Stimulated activated memory B cell treated with anti-CD40 and anti-IgM and Interleukin-4, amounts not matched to agents 10 μg/mL and 1 μg/mL and 100 μg/mL, for 72 hours (primary cell): ENCODE measurements at places on chromosomes 13 and 19.

GRCh38 chr19:7862413-7862951, 11.7 kb downstream of the PRR36 start:
- peak; percentile 47 for ATAC-seq

DNA sequence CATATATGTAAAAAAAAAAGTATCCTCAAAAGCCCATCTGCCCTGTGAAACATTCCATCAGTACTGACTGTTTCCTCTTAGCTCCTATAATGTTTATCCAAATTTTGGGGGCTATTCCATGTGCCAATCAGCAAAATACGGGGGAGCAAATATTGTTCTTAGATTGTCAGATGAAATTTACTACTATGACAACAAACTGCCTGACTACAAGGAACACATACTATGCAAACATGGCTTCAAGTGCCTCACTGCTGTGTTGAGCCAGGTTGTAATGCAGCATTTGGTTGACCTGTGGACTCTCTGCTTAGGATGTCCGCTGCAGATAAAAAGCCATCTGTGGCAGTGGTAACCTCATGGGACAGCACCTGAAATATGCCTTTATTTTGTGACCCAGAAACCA, 98.2 kb upstream of the SCEL start:
- ATAC-seq, result no peak

DNA sequence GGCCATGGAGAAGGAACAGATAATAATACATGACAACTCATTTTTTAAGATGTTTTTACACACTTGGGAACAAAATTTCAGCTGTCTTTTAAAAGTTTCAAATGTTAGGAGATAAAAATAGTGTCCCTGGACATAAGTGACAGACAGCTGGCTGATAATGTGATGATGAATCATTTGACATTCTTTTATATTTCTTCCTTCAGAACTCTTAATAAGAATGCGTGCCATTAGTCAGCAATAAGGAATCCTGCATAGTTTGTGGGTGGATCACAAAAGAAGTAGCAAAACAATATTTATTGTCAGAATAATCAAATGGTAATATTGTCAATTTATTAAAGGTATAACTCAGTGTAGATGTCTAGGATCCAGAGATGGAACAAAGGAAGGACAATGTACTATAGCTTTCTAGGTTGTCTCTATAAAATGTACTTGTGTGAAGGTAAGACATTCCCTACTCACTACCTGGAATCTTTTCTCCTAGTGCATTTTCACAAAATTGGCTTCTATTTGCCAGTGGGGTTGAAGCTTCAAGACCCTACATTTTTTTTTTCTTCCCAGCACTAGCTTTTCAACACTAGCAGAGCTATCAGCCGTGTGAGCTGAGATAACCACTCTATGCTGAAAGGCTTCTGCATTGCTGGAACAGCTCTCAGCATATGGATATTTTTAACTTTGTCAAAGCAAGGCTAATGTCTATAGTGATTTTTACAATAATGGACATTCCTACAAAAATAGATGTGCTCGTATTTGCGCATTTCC, 175.6 kb upstream of the SLITRK6 start:
- no peak for ATAC-seq

GRCh38 chr13:31733647-31734046, 5.7 kb upstream of the RXFP2 start:
- ATAC-seq, result no peak

DNA sequence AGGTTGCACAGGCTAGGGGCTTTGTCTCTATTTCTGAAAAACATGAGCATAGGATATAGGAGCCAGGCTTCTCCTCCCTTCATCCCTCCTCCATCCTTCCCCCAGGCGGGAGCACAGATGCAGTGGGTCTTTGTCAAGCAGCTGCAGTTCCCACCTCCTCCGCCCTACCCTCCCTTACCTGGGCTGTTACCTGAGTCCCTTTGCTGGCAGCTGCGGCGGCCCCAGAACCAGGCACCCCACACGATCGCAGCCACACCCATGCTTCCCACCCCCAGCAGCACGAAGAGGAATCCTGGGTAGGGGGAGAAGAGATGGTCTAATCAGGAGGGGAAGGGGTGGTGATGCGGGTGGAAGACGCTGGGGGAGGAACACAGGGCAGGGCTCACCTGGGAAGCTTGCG, 7.8 kb downstream of the TMIGD2 start:
- no peak for ATAC-seq

- no peak for ATAC-seq
Measured at GRCh38 chr19:21321134-21321533, 8.1 kb downstream of the ZNF708 start.

GRCh38 chr13:112446867-112447266, 70.7 kb downstream of the SPACA7 start:
- ATAC-seq, result no peak

GRCh38 chr13:75762076-75762937, 126.2 kb downstream of the LMO7 start:
- ATAC-seq, result peak; percentile 78

DNA sequence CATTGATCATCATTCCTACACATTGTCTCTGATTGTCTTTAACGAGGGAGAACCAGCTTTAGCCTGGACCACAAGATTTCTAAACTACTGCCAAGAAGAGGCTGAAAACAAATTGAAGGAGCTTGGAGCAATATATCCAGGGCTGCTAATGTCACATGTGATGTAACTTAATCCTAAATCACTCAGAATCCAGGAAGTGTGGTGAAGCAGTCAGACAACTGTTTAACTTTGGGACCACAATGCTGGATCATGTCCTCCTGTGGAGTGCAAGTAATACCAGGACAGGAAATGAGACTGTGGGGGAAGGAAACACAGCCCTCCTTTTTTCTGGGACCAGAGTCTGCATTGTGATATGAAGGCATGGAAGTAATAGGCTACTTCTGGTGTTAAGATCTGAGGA, 430.2 kb downstream of the KCTD12 start:
- ATAC-seq, result no peak

DNA sequence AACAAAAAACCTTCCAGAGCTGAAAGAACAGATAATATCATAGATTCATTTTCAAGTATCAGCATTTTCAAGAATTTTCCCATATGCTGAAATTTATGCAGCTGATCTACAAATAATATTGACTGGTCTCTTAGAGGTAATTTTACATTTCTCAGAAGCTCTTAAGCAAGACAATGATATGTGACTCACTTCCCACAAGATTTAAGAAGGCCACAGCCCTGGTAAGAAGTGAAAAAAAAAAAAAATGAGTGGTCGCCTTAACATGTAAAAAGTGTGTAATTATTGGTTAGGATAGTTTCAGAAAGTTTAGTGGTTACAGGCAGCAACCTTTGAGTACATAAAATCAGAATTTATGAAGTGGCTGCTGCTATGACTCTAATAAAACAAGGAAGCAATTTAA, 54.5 kb downstream of the NUFIP1 start:
- ATAC-seq, result no peak

- ATAC-seq, result peak; percentile 91
Measured at GRCh38 chr13:20475927-20476691, 49.5 kb downstream of the CRYL1 start.

- no peak for ATAC-seq
Measured at GRCh38 chr19:42074513-42075363, 1.2 kb upstream of the ZNF574 start.

- ATAC-seq, result no peak
Measured at GRCh38 chr19:21472507-21472906, 32.9 kb upstream of the ZNF429 start.

DNA sequence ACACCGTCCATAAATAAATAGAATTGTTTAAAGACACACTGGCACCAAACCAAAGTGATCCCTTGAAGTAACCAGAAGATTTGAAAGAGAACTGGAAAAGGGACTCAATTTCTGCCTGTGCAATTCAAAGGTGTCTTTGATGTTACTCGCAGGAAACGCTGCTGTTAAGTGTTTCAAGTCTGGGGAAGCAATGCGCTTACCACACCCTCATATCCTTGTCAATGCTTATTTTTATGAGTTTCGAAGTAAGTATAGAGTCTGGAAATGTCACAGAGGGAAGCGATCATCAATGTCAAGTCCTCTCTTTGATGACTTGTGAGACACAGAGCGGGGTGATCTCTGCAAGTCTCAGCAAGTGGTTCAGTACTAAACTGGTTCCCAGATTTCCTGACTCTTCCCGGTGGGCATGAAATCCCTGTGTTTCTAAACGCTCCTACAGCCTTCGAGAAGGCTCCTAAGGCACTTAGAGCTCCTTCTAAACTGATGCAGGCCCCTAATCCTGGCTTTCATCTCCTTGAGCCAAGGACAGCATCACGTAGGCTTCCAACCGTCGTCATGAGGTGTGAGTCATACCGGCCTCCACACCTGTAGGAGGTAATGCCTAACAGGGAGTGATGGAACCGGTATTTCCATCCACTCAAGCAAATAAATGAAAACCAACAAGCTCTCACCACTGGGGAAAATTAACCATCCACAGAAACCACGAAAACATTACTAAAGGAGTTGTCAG, 22.8 kb downstream of the SYDE1 start:
- ATAC-seq, result no peak

GRCh38 chr13:77389625-77390000, 62.7 kb upstream of the MYCBP2 start:
- ATAC-seq, result no peak

DNA sequence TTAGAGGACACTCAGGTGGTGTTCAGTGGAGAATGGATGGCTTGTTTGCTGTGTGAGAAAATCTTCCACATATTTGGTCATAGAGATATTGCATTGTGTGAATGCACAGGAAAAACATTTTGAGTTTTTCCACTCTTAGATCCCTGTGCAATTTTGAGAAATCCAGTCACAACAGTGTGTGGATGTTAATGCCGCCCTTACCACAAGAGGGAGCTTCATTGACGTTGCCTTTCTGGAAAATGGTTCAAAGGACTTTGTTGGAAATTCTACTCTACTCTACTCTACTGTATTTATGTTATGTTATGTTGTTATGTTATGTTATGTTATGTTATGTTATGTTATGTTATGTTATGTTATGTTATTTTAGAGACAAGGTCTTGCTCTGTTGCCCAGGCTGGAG, 13.4 kb downstream of the ZNF20 start:
- no peak for ATAC-seq

DNA sequence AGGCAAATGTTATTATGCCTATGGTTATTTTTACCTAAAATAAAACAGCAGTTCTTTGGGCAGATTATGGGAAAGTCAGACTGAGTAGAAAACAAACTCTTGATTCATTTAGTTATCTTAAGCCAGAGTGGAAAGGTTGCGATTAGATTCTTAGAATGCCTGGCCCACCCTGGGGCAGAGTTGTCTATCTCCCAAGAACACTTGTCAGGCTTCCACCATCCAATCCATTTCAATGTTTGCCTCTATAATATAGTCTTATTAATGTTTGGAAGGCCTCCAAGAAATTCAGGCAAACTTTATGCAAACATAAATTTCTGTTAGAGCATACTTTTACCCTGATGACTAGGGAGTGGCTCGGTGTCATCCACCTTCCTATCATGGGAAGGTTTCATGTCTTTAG, 207.0 kb downstream of the SLITRK6 start:
- no peak for ATAC-seq

- ATAC-seq, result no peak
Measured at GRCh38 chr13:51207881-51208280, 14.3 kb upstream of the FAM124A start.

DNA sequence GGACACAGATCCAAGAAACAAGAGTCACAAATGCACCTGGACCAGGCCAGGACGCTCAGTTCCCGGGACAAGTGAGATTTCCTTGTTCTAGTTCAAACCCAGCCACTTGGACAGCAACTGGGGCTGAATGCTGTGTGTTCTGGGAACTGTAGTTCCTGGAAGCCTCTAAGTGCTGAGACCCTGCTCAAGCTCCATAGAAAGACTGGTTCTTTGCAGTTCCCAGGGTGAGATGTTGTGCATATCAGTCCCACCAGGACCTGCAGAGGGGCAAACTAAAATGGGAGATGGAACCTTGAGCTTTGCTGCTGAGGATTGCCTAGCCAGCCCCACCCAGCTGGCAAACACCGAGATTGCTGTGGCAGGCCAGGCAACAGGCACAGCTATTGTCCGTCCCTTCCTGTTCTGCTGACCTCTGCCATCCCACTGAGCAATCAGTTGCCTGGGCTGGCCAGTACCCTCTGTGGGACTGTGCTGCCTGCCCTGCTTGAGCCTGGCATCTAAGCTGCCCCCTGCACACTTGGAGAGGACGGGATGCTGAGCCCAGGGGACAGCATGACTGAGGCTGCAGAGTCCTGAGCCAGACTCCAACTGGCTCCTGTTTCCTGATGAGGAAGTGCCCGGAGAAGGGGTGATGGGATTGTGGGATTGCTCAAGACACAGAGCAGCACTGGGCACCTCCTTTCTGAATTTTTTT, 1.4 kb upstream of the GIPC1 start:
- ATAC-seq, result no peak

DNA sequence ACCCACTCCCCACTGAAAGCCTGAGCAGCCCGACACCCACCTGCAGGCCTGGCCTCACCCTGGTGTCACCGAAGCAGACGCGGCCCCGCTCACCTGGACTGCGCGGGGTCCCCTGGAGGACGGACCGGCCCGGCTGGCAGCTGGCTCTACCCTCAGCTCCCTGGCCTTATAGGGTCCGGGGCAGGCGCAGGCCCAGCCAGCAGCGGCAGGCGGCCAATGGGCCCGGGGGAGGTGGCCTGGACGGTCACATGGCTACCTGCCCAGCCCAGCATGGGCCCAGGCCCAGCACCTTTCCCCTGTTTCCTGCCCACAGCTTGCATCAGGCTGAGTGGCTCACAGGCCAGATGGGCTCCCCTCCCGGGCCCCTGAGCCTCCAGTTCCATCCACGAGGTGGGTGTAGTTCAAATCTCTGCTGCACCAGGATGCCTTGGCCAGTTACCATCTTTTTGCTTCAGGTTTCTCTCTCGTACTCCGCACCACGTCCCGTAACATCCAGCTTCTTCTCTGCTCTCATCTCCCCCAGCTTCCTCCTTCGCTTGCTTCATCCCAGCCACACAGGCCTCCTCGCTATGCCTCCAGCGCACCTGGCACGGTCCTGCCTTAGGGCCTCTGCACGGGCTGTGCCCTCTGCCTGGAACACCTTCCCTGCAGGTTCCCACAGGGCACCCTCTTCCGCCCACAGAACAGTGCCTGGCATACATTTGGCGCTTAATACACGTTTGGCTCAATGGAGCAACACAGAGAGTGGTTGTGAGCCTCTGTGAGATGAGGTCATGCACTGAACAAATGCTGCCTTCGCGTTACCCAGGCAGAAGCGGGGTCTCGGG, at the start of gene PLIN4:
TSS of gene PLIN4 (minus strand) at position 142 of the 827 bp plus-strand sequence. CDS start 214 bp downstream, outside the sequence.
- ATAC-seq, result no peak

DNA sequence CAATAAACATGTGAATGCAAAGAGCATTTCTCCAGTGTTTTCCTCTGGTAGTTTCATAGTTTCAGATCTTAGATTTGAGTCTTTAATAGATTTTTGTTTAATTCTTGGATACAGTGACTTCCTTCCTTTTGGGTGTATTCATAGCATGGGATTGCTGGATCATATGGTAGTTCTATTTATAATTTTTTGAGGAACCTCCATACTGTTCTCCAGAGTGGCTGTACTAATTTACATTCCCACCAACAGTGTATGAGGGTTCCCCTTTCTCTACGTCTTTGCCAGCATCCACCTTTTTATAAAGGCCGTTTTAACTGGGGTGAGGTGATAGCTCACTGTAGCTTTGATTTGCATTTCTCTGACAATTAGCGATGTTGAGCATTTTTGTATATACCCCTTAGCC, 9.3 kb upstream of the CALM3 start:
- ATAC-seq, result no peak

DNA sequence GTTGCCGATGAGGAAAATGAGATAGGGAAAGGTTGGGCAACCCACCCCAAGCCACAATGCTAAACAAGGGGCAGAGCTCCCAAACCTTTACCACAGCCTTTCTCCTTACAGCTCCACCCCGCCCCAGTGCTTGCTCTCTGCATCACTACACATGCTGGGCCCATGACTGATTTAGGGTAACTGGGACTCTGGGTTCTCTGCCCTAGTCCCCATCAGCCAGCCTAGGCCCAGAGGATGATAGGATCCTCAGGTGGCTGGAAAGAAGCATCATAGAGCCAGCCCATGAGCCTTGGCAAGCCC, 11.6 kb downstream of the C19orf47 start:
- ATAC-seq, result no peak

GRCh38 chr13:63605962-63606361, 2190.3 kb upstream of the PCDH20 start:
- no peak for ATAC-seq
